ENCODE measurements at places on chromosomes 11 and 22.

DNA sequence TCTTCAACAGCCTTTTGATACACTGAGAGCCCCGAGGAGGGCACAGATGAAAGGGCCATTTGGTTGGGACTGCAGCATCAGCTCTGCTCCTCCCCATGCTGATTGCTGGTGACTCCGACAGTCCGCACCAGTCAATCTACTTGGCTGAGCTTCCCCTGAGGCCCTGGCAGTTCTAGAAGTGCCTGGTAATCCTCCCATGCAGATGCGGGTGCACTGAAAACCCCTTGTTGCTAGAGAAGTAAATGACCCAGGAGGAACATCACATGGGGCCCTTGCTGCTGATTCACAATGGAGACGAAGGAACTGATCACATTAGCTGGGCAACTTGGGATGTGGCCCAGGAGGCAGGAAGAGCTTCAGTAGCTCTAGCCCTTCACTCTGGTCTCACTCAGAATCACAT lies 35.2 kb upstream of the RIC3 start:
- DNase-seq: no peak

GRCh38 chr22:39940757-39941305 lies 19.4 kb upstream of the TMA7B start:
- DNase-seq: no peak

- peak; percentile 49 for DNase-seq
Measured at GRCh38 chr11:61281581-61282250, 13.4 kb downstream of the VWCE start.

- no peak for DNase-seq
Measured at GRCh38 chr11:119683783-119684182, 45.2 kb downstream of the NECTIN1 start.

- DNase-seq: no peak
Measured at GRCh38 chr11:2922655-2923054, 6.6 kb downstream of the PHLDA2 start.

DNA sequence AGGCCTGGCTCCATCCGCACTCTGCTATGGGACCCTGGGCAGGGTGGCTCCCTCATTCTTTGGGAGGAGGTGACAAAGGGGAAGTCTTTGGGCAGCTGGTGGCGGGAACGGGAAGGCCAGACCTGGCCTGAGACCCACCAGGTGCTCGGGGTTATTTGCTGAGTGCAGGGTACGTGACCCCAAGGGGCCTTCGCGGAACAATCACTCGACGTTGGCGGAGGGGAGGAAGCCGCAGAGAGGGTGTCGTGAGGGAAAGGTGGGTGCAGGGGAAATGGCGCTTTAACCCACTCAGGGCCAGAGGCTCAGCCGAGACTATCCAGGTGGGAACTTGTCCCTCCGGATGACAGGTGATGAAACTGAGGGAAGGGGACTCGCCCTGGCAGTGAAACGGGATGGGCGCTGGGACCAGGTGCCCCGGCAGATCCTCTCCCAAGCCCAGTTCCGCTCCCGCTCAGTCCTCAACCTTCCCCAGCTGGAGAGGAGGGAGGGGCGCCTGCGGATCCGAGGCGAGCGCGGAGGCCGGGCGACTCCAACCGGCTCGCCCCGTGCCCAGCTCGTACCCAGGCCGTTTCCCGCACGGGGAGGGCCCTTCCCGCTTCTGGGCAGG lies 911 bp downstream of the A4GALT start:
- no peak for DNase-seq

GRCh38 chr11:34627197-34627596 lies 6.3 kb downstream of the EHF start:
- DNase-seq: no peak

- DNase-seq: peak; percentile 30
Measured at GRCh38 chr11:67732045-67732787, 57.8 kb upstream of the ALDH3B2 start.

- no peak for DNase-seq
Measured at GRCh38 chr11:2704896-2705606, 5.3 kb upstream of the KCNQ1OT1 start.

GRCh38 chr11:2221591-2221990 lies 48.8 kb downstream of the ASCL2 start:
- no peak for DNase-seq

- no peak for DNase-seq
Measured at GRCh38 chr11:126542334-126543015, 187.0 kb downstream of the ST3GAL4 start.

DNA sequence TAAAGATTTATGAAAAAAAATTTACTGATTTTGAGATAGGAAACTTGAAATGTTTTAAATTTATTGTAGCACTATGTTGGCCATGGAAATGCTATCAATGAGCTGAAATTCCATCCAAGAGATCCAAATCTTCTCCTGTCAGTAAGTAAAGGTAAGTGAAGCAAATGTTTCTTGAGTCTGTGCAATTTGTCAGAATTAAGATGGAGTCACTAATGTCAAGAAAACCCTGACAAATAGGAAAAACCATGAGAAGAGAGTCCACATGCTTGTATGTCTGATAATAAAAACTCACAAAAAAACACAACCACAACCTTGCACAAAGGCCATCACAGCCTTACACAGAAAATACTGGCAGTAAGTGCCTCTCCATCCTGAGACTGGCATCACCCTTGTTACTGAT lies 12.9 kb downstream of the EED start:
- no peak for DNase-seq

GRCh38 chr22:26494506-26494905 lies 10.8 kb downstream of the SRRD start:
- no peak for DNase-seq

- no peak for DNase-seq
Measured at GRCh38 chr22:31612891-31613285, 49.1 kb downstream of the PISD start.

DNA sequence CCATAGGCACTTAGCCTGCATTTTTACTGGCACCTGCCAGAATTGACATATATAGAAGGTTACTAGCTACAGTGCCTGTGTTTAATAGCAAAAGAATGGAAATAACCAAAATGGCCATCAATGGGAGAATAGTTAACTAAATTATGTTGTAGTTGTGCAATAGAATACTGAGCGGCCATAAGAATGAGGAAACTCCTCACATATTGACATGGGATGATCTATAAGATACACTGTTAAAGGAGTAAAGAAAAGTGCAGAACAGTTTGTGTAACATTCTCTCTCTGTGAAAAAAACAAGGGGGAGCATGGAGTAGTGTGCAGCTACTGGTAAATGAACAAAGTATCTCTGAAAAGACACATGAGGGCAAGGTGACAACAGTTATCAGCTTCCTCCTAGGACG lies 21.5 kb downstream of the ARAP1 start:
- DNase-seq: no peak

DNA sequence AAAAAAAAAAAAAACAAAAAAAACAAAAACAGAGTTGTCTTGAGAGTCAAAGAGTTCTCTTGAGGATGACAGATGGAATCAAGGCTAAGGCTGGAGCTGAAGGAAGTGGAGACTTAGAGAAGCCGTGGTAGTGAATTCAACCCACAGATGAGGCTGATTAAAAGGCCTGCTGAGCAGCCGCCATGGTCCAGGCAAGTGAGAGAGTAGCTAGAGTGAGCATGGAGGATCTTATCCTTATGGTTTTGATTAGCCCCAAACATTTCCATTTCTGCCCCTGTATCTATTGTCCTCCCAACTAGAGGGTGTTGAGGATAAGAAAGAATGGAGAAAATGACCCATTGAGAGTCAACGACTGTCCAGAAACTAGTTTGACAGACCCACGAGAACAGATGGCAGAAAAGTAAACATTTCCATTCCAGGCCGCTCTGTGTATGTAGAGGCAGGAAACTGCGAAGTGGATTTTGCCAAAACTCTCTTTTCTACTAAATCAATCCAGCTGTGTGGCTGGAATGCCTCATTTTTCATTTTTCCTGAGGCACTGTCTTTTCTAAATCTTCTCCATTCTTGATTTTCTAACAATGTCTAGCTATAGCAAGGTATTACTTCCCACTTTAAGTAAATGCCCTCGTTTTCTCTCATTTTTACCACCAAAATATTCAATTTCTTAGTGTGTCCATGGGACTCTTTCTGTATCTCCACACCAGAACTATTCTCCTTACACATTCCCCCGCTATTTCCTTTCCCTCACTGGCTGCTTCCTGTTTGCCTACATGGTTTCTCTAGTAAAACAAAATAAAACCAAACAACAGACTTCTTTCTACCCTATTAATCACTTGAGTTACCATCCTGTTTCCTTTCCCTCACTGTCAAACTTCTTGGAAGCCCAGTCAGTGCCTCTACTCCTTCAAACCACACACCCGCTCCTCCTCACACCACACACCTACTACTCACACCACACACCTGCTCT lies 5.4 kb upstream of the MMP8 start:
- no peak for DNase-seq

- peak; percentile 74 for DNase-seq
Measured at GRCh38 chr22:37241351-37242142, 2.5 kb downstream of the RAC2 start.

DNA sequence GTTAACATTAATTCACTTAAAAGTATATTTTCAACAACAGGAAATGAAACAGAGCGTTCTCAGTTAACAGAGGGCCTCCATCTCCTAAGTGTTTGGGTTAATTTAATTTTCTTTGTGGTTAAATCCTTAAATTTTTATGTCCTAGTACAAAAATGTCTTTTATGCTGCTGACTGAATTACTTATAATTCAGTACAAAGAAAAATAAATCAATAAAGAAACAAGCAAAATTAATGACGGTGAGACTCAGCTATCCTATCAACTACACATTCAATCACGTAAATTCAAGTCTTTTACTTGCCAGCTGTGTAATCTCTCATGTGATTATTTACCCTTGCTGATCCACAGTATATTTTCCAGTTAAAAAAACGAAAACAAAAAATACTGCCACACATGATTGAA lies 81.4 kb downstream of the BBOX1 start:
- no peak for DNase-seq

DNA sequence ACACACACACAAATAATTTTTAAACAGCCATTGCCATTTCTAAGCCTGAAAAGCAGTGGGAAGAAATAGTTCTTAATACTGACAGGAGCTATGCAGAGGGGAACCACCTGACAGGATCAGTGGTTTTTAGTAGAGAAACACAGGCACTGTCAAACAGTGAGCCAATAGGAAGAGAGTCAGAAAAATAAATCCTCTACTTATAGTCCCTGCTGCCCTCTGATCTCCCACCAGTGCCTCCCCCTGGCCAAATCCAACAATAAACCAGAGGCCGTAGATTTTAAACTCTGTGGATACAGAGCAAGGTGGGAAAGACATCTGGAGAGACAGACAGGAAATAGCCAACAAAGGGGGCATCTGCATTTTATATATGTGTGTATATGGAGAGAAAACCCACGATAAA lies 7.9 kb upstream of the OR56B4 start:
- DNase-seq: no peak

- DNase-seq: no peak
Measured at GRCh38 chr11:41379084-41379483, 80.4 kb downstream of the LRRC4C start.

DNA sequence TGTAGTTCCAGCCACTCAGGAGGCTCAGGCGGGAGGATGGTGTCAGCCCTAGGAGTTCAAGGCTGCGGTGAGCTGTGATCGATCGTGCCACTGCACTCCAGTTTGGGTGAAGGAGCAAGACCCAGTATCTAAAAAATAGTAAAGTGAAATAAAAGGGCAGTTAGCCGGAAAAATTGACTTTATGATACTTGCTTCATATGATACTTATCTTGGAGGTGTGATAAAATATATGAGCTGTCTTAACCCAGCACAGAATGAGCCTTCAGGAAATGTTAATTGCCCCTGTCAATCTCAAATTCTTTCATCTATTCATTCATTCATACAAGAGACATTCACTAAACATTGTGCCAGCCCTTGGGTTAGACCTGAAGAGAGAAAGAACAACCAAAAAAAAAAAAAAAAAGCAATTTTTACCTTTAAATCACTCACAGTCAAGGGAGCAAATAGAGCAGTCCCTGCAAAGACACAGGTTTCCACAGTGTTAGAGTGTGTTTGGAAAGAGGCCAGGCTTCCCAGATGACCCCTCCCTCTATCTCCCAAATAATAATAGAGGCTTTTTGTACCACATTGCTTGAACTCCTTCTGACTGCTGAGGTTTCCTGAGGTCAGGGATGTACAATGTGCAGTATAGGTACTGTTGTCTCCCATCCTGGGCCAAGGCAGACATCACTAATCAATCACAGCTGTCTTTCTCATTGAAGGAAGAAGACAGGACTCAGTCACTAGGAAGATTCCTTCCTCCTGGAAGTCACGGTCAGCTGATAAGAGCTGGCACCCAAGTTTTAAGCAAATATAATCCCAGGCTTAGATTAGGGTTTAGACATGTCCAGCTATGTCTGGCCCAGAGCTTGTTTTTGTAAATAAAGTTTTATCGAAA lies 454.6 kb downstream of the MIAT start:
- DNase-seq: no peak

DNA sequence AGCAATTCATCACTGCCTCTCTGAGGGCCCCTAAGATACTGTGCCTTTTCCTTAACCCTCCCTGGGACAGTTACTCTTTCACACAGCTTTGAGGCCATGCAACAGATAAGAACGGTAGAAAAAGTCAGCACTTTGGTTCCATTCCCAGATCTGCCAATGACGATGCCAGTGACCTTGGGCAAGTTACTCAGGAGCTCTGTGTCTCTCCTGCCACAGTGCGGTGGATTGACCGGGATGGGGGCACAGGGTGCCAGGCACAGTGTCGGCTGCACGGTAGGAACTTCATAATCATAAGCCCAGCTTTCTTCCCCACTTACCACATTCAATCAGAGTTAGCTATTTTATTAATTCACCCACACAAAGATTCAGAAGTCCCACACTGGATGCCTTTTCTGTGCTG lies 1041.8 kb downstream of the TBC1D22A start:
- no peak for DNase-seq

DNA sequence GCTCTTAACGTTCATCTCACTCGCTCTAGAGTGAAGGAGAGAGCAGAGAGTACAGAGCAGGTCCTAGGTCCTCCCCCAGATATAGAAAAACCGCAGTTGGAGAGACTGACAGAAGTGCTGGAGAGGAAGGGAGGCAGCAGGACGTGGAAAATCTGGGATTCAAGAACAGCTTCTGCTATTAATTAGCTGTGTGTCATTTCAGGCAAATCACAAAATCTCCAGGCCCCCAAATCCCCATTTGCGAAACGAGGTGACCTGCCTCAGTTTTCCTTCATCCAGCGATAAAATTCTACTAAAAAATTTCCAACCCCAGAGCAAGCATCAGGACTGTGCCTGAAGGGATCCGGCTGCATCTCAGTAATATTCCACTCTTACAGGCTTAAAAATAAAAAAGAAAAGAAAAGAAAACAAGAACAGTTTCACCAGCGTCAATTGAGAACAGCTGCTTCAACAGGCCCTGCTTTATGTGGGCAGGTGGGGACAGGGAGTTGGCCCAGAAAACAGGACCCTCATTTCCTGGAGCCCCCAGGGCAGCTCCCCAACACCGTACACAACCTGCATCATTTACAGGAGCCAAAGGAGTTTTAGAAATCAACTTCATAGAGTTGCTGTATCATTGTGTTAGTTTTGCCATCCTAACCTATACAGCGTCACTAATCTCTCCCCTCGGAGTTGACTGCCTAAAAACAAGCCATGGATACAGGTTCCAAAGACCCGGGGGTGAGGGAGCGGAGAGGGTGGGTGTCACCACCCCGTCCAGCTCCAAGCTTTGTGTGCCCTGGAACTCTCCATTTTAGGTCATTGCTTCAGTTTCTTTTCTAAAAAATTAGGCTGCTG lies 2.3 kb upstream of the MALAT1 start:
- DNase-seq: no peak

GRCh38 chr11:64541131-64541530 lies 49.9 kb upstream of the SLC22A12 start:
- DNase-seq: no peak
